Activated CD8-positive, alpha-beta T cell treated with anti-CD3 and anti-CD28 coated beads, Interleukin-2, amount 10 ng/mL, durations not matched to agents 7 days and 5 days (primary cell): ENCODE measurements at places on chromosomes 7 and 10.

- peak; percentile 36 for DNase-seq
Measured at GRCh38 chr7:55469271-55469681, 103.0 kb downstream of the VOPP1 start.

DNA sequence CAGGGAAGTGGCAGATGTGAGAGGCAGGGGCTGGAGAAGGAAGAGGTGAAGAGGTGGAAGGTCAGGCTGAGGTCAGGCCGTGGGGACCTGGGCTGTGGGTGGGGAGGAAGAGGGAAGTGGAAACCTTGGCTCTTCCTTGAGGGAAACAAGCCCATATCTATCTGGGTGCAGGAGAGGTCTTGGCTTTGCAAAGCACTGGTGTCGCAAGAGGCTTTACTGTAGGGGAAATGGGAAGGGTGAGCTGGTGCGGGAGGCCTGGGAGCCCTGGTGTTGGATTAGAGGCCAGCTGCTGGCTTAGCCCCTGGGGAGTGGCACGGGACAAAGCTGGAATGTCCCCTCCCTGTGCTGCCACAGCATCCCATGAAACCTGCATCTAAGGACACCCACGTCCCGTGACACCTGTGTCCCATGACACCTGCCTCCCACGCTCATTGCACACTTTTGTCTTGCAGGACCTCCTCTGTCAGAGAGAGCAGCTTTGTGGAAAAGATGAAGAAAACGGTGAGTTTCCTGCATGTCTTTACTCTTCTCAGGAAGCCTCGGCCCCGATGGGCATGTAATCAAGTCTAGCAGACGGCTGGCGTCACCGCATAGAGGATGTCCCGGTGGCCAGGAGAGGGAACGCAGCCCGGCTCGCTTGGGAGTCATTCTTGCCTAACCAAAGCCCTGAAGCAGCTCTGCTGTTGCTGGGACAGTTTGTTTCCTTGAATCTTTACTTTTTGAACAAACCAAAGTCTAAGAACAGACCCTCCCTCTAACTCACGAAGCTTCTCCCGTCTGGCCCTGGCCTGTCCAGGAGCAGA is 22.2 kb downstream of the TMEM120A start:
- no peak for DNase-seq

- DNase-seq, result no peak
Measured at GRCh38 chr7:2059964-2060700, 172.6 kb downstream of the MAD1L1 start.

GRCh38 chr7:41682422-41682821 is 20.5 kb downstream of the INHBA start:
- DNase-seq, result no peak

- no peak for DNase-seq
Measured at GRCh38 chr7:154776350-154776749, 226.6 kb downstream of the PAXIP1 start.

- DNase-seq, result no peak
Measured at GRCh38 chr7:5702876-5703571, 78.4 kb downstream of the RNF216 start.

GRCh38 chr10:118621304-118621942 is 26.0 kb upstream of the PRLHR start:
- DNase-seq, result no peak

DNA sequence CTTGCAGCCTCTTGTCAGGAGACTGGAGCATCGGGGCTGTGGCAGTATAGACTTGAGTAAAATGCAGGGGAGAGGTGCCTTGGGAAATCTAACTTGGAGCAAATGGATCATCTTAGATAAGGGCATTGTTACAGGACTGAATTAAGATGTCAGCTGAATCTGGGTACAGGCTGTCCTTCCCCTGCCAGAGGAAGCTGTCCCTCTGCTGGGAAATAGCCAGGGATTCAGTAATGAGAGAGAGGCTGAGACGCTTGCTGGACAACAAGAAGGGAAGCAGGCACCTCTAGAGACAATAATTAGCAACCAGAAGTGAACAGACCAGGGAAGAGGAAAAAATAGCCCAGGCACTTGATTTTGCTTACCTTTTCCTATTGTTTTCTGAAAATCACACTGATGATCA is 20.7 kb upstream of the RAPGEF5 start:
- no peak for DNase-seq

- DNase-seq, result no peak
Measured at GRCh38 chr10:88642963-88643362, 21.3 kb upstream of the LIPF start.

DNA sequence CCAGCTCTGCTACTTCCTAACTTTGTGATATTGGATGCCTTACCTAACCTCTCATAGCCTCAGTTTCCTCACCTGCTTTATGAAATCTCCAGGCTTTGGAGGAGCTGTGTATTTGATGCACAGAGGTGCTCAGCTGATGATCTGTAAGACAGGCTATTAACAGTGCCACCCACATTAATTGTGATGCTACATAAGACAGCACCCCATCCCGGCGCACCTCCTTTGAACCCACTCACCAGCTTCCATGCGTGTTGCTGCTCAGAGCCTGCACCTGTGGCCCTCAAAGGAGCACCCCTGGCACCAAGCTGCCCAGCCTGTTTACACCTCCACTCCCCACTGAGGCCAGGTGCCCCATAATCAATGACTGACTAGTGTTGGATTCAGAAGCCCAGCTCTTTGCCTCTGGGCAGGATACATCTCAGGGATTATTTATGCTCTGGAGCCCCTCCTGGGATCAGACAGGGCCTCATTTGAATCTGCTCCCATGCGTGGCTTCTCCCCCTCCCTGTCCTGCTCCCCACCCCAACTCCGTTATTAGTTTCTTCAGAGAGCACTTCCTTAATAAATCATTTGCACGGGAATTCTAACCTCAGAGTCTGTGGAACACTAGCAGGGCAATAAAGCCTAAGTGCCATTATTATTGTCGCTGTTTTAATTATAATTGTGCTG is 87.7 kb downstream of the GFRA1 start:
- DNase-seq, result no peak

DNA sequence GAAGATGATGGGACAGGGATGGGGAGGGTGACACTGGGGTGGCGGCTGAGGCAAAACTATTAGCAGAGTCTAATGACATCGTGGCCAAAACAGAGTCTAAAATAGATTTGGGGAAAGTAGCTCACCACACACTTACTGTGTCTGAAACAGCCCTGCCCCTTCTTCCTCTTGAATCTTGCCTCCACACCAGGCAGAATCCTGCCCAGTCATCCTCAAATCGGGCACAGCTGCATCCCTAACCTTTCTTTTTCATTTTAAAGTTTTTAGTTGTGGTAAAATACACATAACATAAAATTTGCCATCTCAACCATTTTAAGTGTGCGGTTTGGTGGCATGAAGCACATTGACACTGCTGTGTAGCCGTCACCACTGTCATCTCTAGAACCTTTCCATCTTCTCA is 90.0 kb downstream of the PRKAG2 start:
- DNase-seq, result no peak

DNA sequence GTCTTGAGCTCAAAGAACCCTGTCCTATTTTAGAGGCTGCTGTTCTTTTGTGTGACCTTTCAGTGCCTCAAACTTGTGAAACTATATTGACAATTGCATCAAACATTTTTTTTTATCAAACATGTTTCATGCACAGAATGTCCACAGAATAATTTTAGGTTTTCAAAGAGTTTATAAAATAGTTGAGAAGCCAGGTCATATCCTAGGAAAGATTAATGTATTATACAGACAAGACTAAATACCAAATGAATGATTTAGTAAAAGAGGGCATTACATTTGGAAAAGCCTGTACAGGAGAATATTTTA is 67.0 kb downstream of the CDK6 start:
- no peak for DNase-seq

- DNase-seq, result peak; percentile 77
Measured at GRCh38 chr10:114470956-114471905, 66.9 kb upstream of the AFAP1L2 start.

DNA sequence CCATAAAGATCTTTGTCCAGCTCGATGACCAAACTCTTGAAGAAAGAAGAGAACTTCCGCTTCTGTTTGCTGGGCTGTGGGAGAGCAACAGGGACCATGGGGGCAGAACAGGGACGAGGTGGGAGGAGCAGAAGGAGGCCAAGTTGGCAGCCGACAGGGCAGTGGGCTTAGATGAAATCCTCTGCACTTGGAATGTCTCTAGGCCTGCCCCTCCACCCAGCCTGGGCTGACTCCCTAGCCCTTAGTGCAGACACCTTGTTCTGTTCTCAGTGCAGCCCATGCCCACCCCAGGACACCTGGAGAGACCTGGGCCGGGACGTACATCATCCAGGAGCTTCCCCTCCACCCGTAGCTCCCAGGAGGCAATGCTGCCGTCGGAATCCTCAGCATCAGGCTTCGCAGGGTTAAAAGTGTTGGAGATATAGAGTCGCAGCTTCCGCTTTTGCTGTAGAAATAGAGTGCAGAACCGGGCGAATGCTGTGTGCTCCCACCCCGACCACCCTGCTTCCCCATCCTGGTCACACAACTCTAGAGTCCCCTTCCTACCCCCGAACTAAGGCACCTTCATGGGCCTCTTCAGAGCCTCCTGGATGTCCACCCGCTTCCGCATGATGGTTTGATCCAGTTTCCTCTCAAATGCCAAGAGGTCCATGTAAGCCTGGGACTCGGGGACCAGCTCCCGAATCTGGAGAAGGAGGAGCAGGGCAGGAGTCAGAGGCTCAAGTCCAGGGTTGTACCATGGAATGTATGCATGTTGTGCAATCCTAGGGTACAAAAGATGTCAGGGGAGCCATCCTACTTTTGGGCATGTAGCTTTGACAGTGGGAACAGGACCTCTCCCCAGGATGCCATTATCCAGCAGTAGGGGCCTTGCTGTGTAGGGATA is 6.1 kb downstream of the SMARCD3 start:
- DNase-seq, result no peak

- DNase-seq, result no peak
Measured at GRCh38 chr7:2545746-2546425, 9.4 kb downstream of the BRAT1 start.

GRCh38 chr7:90180649-90181048 is 26.4 kb downstream of the STEAP1 start:
- no peak for DNase-seq

- no peak for DNase-seq
Measured at GRCh38 chr10:6721964-6722615, 142.0 kb upstream of the PRKCQ start.

- no peak for DNase-seq
Measured at GRCh38 chr7:53325061-53325460, 289.6 kb downstream of the POM121L12 start.

GRCh38 chr10:92573798-92574547 is at the start of gene IDE:
Gene IDE, minus strand, starts transcription at chr10:92574093. Its CDS starts 74 bp downstream, at chr10:92574019.
- peak; percentile 87 for DNase-seq

- no peak for DNase-seq
Measured at GRCh38 chr7:3436746-3437145, 135.7 kb downstream of the SDK1 start.

DNA sequence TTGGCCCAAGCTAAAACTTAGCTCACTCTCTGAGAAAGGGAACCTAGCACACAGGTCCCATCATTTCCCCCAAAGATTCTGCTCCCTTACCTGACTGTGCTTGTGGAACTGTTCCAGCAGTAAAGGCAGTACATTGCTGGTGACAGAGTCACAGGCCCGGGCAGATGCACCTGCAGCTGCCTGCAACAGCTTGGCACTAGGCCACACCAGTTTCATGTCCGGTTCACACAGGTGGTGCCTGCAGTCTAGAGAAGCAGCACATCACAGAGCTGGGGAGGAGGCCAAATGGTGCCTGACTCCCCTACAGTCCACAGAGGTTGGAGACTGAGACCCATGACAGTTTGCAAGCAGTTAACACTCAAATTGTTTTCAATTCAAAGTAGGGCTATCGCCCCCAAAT is 22.2 kb downstream of the ZDHHC16 start:
- no peak for DNase-seq

DNA sequence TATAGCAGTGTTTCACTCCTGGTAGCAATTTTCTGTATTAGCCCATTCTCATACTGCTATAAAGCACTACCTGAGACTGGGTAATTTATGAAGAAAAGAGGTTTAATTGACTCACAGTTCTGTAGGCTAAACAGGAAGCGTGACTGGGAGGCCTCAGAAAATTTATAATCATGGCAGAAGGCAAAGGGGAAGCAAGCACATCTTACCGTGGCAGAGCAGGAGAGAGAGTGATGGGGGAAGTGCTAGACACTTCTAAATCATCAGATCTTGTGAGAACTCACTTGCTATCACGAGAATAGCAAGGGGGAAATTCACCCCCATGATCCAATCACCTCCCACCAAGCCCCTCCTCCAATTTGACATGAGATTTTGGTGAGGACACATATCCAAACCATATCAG is 131.6 kb upstream of the EFCAB10 start:
- no peak for DNase-seq

GRCh38 chr7:97215556-97215955 is 98.1 kb downstream of the SDHAF3 start:
- no peak for DNase-seq

DNA sequence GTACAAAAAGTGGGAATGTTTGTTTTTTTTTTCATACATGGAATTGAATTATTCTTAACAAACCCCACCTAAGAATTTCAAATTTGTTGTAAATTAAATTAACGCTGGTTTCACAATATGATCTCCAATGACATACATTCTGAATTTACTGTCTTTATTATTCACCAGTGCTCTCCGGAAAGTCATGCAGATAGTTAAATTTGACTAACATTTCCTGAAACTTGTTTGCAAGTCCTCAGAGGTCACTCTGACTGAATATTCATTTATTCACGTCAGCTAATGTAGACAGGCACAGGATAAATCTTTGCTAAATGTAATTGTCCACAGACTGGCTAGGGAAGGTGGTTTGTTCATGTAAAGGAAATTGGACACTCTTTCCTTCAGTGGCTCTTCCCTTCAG is 730.4 kb downstream of the PHTF2 start:
- no peak for DNase-seq

GRCh38 chr7:152733286-152733934 is 26.1 kb upstream of the ACTR3B start:
- no peak for DNase-seq

GRCh38 chr7:33310546-33310945 is 181.2 kb downstream of the BBS9 start:
- DNase-seq, result no peak

DNA sequence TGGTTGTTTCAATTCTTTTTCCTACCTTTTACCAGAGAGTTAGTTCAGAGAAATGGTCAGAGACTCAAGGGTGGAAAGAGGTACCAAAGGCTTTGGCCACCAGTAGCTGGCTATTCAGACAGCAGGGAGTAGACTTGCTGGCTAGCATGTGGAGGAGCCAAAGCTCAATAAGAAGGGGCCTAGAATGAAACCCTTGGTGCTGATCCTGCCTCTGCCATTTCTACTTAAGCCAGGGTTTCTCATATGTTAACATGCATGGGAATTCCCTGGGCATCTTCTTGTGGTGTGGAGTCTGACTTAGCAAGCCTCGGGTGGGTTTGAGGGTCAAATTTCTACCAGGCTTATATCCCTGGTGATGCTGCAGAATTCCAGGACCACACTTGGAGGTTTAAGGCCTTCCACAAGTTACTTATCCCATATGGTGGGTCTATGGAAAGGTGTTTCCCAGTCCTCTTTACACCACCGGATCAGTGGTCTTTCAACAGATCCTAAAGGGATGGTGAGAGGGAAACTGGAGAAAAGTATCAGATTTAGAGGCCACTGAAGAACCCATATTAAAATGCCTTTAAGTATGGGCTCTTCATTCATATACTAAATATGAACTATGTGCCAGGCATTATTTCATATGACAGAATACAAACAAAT is 3.2 kb downstream of the IL6 start:
- DNase-seq, result no peak

GRCh38 chr7:108461840-108462239 is 5.6 kb upstream of the NRCAM start:
- no peak for DNase-seq

- DNase-seq, result no peak
Measured at GRCh38 chr7:12802070-12802469, 114.6 kb downstream of the ARL4A start.
